Neural progenitor cell (in vitro differentiated cells): ENCODE measurements at places on chromosomes 7 and 10.
A peak's percentile ranks its signal among the peaks of the same experiment; 100 is the strongest.

DNA sequence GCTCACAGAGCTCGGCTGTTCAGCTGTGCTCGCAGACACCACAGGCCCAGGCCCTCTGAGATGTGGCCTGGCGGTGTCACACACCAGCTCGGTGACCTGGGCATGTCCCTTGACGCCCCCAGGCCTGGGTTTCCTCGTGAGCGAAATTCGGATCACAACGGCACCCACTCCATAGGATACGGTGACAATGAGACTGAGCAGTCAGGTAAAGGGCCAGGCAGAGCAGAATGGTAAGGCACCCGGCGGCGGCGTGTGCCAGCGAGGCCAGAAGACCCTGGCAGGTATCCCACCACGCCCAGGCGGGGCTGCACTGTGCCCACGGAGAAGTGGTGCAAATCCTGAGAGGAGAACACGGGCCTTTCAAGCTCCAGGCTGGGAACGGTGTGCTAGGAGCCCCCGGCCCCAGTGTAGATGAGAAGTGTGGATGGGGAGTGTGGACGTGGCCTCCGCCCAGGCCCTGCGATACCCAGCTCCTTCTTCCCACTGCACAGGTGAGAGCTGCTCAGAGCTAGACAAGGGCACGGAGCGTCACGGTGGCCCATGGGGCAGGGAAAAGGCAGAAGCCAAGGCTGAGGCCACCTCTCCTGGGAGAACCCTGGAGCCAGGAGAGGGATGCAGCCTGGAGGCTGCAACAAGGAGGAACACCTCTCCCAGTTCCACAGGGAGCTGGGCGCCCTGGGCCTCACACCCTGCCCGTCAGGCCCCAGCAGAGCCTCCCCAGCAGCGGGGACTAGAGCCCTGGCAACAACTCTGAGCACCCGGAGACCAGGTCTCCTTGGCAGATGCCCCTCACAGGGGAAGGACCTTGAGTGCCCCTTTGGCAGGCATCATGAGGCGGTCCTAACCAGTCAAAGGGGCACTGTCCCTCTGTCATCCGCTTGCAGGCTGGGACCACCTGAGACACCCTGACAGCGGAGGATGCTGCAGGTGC is 219.1 kb downstream of the MAD1L1 start:
- no peak overlapping the region for H3K4me3 ChIP-seq
- DNase-seq: no peak

DNA sequence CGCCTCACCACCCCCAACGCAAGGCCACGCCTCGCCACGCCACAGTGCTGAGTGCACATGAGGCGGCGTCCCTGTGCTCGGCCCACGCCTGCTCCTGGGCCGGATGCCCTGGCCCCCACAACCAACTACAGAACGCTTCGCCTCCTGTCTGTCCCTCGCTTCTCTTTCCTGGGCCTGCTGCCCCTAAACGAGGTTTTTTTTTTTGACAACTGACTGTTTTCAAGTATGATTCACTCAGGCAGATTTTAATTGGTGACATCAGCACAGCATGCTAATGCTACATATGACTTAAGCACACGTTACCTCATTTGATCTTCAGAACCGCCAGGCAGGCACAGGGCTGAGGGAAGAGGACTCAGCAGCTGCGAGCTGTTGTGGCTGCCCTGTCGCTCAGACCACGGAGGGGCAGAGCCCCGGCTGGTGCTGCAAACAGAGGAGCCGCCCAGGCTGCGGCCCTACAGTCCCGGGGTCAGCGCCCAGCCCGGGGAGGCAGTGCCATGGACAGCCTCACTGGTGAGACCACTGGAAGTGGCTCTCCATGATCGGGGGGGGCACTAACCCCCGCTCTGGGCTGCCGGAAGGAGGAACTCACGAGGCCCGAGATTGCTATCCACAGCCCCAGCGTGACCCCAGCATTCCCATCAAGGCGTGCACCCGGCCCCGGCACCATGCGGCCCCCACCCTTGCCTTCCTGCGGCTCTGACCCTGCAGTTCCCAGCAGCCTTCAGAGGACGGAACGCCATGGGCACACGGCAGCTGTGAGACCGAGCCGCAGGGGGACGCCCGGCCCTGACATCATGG is 212.8 kb downstream of the MAD1L1 start:
- no peaks in the 10 kb centered on the region for H3K36me3 ChIP-seq
- no peak overlapping the region for H3K27ac ChIP-seq
- no peak for DNase-seq

DNA sequence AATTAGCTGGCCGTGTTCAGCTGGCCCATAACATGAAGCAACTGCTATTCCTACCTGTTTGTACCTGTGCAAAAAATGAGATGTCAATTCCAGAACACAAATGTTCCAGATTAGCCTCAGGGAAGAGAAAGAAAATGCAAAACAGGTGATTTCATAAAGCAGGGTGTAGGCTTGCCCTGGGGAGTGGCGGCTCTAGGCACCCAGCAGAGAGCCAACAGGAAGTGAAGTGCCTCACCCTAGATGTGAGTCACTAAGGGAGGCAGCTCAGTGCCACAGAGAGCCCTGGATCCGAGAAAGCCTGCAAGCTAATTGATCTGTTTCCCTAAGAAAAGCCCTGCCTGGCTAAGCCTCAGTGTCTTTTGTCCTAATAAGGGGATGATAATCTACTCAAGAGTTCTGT is 240.0 kb downstream of the ARHGAP21 start:
- DNase-seq: peak; percentile 21
- H3K4me1 ChIP-seq: no peaks in the 10 kb centered on the region
- no peaks in the 10 kb centered on the region for H3K36me3 ChIP-seq

GRCh38 chr7:20797462-20798080 is 10.9 kb upstream of the SP8 start:
- no peak for DNase-seq
- H3K27ac ChIP-seq: no peak overlapping the region
- H3K4me3 ChIP-seq: peak overlapping the region; percentile 89
- H3K36me3 ChIP-seq: no peaks in the 10 kb centered on the region
- H3K27me3 ChIP-seq: peaks cover 40% of the 10 kb centered on the region

GRCh38 chr7:24739306-24739705 is 18.0 kb downstream of the GSDME start:
- H3K27me3 ChIP-seq: no peaks in the 10 kb centered on the region
- DNase-seq: no peak
- H3K27ac ChIP-seq: no peak overlapping the region
- H3K4me3 ChIP-seq: no peak overlapping the region

GRCh38 chr10:28668363-28669226 is 8.7 kb upstream of the BAMBI start:
- no peak overlapping the region for H3K27ac ChIP-seq
- peak overlapping the region; percentile 69 for H3K4me3 ChIP-seq
- H3K36me3 ChIP-seq: no peaks in the 10 kb centered on the region
- H3K4me1 ChIP-seq: peaks cover 2% of the 10 kb centered on the region
- peak; percentile 75 for DNase-seq

DNA sequence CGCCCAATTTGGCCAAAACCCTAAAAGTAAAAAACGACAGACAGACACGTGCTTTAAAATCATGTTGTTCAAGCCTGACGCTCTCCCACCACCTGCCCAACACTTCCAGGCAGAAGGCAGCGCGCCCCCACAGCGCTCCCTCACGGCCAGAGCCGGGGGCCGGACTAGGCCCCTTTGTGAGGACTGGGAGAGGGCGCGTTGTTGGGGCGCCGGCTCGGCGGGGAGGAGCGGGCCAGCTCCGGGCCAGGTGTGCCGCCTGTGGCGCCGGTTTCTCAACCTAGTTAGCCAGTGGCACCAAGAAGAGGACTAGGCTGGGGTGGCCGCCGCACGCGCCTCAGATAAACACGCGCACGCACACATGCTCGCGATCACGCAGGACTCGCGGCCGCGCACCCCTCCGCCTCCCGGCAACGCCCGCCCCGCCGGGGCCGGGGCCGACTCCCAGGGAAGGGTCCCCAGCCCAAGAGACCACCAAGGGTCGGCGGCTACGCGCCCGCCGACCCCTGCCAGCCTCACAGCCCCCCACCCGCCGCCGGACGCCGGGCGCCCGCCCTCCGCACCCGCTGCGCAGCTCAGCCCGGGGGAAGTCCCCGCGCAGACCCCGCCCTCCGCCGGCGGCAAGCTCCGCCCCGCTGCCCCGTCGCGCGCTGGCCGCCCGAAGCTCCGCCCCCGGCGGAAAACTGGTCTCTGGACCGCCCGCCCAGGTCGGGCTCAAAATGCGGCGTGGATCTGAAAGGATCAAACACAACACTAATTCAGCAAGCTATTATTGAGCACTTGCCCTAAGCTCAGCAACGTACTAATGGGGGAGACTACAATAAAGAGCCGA is at the start of gene IMMP2L:
IMMP2L (minus strand) TSS at position 589 of the 829 bp plus-strand sequence.
- no peaks in the 10 kb centered on the region for H3K27me3 ChIP-seq
- peak within 1 kb of the TSS; percentile 69 for H3K4me3 ChIP-seq
- DNase-seq: peak; percentile 91

DNA sequence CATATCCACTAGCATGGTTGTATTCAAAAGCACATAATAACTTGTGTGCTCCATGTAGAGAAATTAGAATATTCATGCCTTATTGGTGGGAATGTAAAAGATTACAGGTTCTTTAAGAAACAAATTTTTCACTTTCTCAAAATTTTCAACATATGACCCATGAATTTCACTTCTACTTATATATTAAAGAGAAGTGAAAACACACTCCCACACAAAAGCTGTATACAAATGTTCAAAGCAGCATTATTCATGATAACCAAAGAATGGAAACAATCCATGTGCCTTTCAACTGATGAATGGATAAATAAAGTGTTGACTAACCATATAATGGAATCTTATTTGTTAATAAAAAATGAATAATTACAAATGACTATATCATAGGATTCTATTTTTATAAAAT is 694.5 kb upstream of the PCDH15 start:
- no peak overlapping the region for H3K27ac ChIP-seq
- H3K36me3 ChIP-seq: no peaks in the 10 kb centered on the region
- H3K4me1 ChIP-seq: no peaks in the 10 kb centered on the region
- no peak overlapping the region for H3K4me3 ChIP-seq

DNA sequence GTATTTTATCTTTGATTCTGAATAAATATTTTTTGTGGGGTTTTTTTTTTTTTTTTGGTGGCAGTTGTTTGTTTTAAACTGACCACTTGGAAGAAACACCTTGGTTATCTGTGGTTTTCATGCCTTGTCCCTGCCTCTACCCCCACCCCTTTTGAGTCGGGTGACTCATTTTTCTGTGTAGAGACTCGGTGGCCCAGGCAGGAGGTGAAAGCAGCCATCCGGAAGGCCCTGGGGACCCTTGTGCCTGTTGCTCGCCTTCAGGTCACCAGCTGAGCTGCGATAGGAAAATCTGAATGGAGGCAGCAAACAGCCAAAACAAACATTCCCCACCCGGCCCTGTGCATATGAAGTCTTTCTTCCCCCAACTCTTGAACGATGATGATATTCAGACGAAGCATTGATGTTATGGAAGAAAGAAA is 22.8 kb downstream of the CYP17A1 start:
- no peak overlapping the region for H3K4me3 ChIP-seq
- H3K36me3 ChIP-seq: no peaks in the 10 kb centered on the region
- H3K27me3 ChIP-seq: no peaks in the 10 kb centered on the region
- H3K4me1 ChIP-seq: no peaks in the 10 kb centered on the region
- no peak for DNase-seq
